HuH-7.5 (cell line): ENCODE measurements at places on chromosomes 2 and 18.

GRCh38 chr18:37930640-37931039, 365.0 kb upstream of the CELF4 start:
- no peak for DNase-seq

DNA sequence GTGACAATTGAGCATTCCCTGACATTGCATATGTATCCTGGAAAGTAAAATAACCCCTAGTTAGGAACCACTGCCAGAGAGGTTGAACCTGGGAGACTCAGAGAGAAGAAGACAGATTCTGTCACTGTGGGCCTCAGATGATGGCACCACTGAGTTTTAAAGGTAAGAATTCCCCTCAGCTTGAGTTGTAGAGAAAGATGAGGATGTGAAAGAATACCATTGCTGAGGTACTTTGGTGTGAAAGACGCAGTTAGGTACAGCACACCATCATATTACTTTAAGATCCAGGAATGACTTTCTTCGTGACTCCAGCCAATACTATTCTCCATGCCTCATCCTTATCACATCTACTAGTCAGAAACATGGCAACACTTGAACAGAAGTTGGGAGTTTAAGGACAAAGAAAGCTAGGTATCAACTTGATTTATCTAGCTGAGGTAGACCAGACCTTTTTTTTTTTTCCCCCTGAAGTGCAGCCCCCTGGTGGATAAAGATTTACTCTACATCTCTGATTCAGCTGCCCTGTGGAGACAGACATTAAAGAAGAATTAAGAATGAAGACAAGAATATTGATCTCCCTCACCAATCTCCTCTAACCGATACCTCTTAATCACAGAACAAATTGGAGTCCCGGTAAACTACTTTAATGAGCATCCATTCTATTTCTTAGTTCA, 630.5 kb upstream of the FANCL start:
- no peak for DNase-seq

DNA sequence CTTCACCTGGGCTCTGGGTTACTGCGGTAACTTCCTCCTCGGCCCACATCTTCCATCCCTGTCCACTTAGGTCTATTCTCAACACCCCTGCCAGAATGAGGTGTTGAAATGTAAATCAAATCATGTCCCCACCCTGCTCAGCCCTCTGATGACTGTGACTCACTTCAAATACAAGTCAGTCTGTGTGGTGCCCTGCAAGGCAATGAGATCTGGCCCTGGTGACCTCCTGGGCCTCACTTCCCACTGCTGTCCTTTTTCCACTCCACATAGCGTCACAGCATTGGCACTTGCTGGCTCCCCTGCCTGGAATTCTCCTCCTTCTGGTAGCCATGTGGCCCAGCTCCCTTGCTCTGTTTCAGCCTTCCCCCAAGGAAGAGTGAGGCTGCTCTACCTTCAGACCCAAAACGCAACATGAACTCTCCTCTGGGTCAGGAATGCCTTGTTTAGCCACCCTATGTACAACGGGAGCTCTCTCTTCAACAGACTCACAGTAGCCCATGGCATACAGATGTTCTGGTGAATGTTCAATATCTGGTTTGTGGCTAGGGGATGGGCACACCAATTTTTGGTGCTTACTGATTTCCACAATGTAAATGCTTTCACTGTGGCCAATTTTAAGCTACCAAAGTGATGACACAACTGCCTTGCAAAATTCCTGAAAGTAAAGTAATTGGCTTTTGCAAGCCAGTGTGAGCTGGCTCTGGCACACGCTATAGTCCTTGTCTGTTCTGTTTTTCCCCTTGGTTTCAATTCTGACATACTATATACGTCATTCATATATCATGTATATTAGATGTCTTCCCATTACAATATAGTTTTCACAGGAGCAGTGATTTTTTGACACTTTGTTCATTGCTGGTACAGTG, 550.3 kb upstream of the HS6ST1 start:
- no peak for DNase-seq

GRCh38 chr2:14756981-14757657, 124.6 kb downstream of the LRATD1 start:
- DNase-seq, result no peak

GRCh38 chr2:64537991-64538390, 13.9 kb downstream of the AFTPH start:
- DNase-seq, result no peak

DNA sequence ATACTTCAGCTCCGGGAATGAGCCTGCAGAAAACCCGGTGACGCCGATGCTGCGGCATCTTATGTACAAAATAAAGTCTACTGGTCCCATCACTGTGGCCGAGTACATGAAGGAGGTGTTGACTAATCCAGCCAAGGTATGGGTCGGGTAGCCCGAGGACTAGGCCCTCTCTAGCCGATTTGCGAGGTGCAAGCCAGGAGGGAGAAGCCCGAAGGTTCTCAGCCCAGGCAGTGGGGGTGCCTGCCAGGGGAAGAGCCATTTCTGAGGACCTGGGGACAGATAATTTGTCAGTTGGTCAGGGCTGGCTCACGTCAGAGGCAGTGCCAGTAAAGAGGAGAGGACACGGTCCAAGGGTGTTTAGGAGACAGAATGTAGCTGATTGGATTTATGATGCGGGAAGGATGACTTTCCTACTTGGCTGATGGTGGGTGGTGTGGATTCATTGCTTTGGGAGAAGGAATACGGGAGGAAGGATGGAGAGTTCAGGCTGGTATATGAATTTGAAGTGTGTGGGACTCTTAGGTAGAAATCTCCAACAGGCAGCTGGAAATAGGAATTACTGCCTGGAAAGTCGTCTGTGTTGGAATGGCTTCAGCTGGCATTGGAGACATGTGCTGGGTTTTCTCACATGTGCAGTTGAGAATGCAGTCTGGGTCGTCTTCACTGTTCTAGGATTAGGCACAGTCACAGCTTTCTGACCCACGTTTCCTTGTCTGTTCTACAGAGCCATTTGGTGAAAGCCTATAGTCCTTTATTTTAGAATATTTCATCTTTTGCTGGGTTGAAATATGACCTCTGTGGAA, 874 bp downstream of the NDUFAF7 start:
- DNase-seq, result peak; percentile 8

- no peak for DNase-seq
Measured at GRCh38 chr2:72954376-72955227, 37.3 kb downstream of the EMX1 start.

DNA sequence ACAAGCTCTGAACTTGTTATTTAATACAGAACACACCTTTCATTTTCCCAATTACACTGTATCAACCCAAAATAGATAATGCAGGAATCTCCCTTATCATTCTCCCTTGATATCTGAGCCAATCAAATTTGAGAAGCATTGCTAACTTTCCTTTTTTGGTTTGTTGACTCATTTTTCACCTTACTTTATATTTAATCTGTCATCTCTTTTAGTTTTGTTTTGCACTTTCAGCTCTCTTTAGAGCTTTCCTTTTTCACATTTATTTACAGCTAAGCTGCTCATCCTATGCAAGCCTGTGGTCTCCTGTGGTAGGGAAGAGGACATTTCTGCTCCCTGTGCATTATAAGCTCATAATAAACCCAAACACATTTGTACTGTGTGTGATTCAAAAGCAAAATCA, 50.1 kb downstream of the ITGAV start:
- no peak for DNase-seq

DNA sequence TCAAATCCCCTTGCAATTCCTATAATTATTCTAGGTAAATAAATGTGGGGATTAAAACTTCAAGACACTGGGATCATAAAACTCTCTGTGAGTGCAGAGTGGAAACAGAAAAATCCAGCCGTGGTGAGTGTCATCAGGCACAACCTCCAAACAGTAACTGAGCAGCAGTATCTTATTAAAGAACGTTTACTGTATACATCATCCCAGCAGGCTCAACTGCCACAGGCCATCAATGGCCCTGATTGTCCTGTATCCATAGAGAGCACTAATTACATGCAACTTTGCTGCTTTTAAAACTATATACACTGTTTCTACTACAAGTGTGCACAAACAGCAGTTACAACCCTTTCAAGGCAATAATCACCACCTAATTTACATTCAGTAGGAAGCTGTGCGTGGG, 23.9 kb downstream of the GAREM1 start:
- DNase-seq, result no peak

DNA sequence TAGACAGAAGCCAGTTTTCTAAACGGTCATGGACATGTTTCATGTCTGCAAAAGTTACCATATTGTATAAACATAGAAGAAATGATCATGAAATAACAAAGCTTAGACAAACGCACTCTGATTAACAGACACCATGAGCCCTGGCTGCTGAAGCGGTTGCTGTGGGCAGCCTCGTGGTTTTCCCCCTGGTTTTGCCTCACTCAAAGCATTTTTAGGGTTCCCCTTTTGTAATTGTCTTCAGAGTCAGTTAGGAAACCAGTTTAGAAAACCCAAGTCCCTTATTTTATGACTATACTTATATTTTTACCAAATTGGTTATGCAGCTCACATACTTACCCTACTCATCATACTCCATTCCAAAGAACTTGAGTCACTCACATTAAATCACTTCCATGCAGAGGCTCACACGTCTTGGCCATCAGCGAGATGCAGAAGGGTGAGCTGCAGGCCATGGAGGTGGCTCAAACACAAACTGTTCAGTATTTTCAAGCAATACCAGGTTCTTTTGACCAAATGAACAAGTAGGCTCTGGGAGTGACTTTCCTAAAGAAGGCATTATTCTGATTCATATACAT, 105.6 kb upstream of the SALL3 start:
- no peak for DNase-seq

- no peak for DNase-seq
Measured at GRCh38 chr2:217222309-217222910, 362.5 kb upstream of the TNP1 start.

- no peak for DNase-seq
Measured at GRCh38 chr2:3613524-3613905, 18.6 kb downstream of the COLEC11 start.

GRCh38 chr2:30293303-30293921, 62.1 kb downstream of the LBH start:
- no peak for DNase-seq

DNA sequence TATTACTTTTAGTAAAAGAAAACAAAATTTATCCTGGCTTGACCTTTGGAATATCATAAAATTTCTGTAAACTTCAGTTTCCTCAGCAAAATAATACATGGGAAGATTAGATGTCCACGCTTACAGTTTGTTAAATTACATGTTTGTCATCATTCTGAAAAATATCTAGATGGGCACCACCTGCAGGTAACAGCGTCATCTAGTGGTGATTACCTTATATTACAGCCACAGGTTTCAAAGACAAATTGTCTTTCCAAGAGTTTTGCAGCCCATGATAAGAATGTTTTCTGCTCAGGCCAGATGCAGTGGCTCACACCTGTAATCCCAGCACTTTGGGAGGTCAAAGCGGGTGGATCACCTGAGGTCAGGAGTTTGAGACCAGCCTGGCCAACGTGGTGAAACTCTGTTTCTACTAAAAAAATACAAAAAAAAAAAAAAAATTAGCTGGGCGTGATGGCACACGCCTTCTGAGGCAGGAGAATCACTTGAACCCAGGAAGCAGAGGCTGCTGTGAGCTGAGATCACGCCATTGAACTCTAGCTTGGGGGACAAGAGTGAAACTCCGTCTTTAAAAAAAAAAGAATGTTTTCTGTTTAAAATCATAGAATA, 96.3 kb upstream of the RASGRP3 start:
- no peak for DNase-seq

GRCh38 chr18:5058768-5059695, 138.0 kb downstream of the AKAIN1 start:
- no peak for DNase-seq

DNA sequence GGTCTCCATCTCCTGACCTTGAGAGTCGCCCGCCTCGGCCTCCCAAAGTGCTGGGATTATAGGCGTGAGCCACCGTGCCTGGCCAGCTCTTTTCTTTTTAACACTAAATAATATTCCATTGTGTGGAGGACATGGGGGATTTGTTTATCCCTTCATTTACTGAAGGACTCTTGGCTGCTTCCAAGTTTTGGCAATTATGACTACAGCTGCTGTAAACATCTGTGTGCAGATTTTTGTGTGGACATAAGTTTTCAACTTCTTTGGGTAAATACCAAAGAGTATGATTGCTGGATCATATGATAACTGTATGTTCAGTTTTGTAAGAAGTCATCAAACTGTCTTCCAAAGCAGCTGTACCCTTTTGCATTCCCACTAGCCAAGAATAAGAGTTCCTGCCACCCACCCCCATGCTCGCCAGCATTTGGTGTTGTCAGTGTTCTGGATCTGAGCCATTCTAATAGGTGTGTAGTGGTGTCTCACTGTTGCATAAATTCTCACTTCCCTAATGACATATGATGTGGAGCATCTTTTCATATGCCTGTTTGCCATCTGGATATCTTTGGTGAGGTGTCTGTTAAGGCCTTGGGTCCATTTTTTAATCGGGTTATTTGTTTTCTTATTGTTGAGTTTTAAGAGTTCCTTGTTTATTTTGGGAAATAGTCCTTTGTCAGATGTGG, 52.2 kb downstream of the TNFRSF11A start:
- DNase-seq, result no peak

DNA sequence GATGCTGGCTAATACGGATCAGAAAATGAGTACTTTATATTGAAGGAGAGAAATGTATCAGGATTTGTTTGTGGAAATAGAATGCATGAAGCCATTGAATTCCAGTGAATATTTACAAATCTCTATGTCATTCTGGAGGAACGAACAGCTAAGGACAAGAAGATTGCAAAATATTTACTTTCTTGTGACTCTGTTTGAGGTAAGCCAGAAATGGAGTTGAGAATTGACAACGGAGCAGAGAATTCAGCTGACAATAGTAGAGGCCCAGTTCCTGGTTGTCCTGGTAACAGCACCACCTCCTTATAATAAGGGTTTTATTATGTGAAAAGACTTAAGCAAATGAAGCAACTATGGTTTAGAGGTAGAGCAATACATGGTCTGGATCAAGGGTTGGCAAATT, 349.2 kb downstream of the ADCYAP1 start:
- DNase-seq, result peak; percentile 7
